SIG-M5 (cell line): ENCODE measurements at places on chromosomes 7 and 10.

DNA sequence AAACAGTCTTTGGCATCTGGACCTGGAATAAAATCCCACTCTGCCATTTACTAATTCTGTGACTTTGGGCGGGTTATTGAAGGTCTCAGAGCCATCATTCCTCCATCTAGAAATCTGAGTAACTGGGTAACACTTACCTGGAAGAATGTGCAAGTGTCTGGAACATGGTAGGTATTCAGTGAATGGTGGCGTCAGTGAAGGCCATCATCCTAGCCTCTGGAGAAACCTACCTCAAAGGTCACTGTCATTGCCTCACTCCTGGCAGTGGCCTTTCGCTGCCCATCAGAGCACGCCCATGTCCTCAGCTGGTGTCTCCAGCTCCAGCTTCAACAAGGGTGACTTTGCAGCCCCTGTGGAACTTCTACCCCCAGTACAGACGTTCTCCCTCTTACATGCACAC is 4.5 kb downstream of the GAL3ST4 start:
- DNase-seq = no peak

DNA sequence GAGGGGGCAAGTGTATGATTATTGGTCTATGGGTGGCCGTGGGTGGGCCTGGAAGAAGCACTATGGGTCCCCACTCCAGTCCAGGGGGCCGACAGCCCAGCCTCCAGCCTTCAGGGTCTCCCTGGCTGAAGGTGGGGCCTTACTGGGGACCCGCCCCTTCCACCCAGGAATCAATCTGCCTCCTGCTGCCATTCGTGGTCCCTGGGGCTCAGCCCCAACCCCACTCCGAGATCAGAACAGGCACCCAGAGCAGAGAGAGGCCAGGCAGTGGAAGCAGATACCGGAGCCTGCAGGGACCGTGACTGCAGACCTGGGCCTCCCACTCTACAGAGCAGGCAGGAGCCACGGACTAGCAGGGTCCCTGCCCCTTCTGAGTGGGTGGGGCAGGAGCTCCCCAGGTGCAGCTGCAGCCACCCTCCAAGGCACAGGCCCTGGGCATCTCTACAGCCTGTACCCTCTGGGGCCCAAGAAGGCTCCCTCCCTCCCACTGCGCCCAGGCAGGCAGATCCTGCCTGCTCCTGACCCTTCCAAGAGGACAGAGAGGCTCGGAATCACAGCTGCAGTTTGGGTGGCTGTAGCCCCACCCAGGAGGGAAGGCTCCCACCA is 13.6 kb upstream of the FOXL3 start:
- DNase-seq = no peak

DNA sequence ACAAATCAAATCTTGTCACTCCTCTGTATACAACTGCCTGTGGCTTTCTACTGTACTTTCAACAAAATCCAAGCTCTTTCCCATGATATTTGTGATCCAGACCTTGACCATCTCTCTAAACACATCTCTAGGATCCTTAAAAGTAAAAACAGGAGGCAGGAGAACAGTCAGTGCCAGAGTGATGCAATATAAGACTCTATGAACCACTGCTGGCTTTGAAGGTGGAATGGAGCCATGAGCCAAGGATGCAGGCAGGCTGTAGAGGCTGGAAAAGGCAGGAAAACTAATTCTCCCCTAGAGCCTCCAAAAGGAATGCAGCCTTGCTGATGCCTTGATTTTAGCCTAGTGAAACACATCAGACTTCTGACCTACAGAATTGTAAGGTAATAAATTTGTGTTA is 45.5 kb upstream of the LRRN3 start:
- DNase-seq = no peak

DNA sequence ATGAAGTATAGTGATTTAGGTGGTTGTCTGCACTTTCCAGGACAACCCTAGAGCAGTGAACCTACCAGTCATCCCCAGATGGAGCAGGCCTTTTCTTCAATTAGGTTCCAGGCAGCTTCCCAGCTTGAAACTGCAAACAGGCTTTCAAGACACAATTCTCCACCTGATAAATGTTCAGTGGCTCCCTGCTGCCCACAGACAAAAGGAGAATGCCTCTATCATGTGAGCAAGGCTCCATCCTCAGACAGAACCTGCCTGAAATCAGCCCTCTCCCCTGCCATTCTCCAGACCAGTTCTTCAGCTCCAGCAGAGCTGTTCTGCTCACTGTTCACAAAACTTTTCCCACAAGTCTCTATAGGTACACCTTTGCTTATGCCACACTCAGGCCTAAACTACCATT is 22.1 kb downstream of the RELN start:
- no peak for DNase-seq

DNA sequence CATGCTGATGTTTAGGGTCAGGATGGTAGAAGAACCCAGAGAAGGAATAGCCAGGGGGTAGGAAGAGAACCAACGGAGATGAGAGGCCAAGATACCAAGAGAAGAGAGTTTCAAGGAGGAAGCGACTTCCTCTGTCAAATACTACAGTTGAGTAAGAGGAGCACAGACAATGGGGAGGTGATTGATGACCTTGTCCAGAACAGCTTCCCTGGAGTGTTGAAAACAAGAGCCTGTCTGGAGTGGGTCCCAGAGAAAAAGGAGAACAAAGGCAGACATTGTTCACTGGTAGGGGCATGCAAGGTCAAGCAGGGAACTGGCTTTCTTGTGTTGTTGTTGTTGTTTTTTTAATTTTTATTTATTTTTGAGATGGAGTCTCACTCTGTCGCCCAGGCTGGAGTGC is 9.6 kb upstream of the TRIM56 start:
- no peak for DNase-seq

DNA sequence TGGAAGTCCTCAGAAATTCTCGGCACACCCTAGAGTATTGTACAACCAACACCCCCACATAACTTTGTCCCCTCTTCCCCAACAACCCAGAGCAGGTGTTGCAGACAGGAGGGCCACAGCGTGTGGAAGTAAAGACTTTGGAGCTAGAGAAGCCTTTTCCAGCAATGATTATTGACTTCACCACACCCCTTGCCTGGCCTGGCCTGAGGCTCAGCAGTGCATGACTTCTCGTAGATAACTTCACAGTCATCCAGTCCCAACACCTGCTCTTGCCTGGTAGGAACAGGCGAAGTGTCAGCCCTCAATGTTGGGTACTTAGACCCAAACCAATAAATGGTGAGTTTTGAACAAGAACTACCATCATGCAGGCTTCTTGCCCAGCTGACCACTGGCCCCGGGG is 36.7 kb downstream of the GOT1 start:
- no peak for DNase-seq

- no peak for DNase-seq
These were observed 36.0 kb upstream of the ABLIM1 start for GRCh38 chr10:114694062-114694461.

DNA sequence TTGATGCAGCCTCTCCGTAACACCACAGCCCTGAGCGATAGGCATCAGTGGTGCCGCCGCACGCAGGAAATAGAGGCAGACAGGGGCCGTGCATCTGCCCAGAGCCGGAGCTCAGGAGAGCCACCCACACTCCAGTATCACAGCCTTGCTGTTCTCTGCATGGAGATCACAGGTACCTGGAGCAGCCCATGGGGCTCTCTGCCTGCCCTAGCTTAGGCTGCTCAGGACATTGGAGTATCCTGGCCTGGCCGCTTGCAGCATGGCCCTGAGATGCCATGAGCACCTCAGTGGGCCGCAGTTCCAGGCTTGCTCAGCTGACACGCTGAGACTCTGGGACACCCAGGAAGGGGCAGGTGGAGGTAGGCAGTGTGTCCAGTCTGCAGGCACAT is 47.0 kb downstream of the ELFN1 start:
- no peak for DNase-seq

- no peak for DNase-seq
These were observed 17.5 kb downstream of the ZNF138 start for GRCh38 chr7:64811767-64812166.

DNA sequence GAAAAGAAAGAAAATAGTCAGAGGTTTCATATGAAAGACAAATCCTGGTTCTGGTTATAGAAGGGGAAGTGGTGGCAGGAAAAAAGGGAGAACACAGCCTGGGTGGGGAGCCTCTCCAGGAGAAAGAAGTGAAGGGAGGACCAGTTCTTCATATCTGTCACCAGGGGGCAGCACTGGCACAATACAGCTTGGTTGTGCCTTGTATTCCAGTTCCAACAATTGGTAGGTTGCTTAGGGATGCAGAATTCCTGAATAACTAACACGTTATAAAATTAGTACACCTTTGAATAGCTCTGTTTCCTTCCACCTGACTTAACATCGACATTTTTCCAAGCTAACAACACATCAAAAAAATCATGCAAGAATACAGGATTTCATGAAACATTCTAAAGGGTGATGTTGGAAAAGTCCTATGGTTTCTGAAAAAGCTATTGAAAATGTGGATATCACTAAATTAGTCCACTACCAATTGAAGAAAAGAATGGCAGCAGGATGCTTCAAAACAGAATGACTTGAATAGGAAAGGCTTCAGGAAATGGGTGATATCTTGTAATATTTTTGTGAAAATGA is 52.9 kb downstream of the CYP26A1 start:
- no peak for DNase-seq

- DNase-seq = no peak
These were observed 23.0 kb upstream of the GRID1 start for GRCh38 chr10:86389441-86390193.

GRCh38 chr7:136131304-136131630 is 154.1 kb upstream of the MTPN start:
- no peak for DNase-seq

DNA sequence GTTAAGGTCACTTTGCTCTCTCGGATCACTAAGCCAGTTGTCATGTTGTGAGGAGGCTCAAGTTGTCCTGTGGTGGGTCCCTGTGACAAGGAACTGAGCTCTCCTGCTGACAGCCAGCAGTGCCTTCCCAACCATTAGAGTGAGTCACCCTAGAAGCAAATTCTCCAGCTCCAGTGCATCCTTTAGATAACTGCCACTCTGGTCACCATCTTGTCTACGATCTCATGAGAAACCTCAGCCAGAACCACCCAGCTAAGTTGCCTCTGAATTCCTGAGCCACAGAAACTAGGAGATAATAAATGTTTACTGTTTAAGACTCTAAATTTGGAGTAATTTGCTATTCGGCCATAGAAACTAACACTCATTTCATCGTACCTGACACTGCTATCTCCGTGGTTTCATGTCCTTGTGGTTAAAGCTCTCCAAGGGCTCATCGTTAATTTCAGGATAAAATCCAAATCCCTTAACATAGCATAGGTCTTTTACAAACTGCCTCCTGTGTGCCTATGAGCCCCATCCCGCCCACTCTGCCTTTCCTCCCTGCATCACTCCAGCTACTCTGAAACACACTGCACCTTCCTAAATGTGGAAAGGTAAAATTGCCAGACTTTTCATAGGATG is 56.5 kb upstream of the WIPF3 start:
- no peak for DNase-seq

DNA sequence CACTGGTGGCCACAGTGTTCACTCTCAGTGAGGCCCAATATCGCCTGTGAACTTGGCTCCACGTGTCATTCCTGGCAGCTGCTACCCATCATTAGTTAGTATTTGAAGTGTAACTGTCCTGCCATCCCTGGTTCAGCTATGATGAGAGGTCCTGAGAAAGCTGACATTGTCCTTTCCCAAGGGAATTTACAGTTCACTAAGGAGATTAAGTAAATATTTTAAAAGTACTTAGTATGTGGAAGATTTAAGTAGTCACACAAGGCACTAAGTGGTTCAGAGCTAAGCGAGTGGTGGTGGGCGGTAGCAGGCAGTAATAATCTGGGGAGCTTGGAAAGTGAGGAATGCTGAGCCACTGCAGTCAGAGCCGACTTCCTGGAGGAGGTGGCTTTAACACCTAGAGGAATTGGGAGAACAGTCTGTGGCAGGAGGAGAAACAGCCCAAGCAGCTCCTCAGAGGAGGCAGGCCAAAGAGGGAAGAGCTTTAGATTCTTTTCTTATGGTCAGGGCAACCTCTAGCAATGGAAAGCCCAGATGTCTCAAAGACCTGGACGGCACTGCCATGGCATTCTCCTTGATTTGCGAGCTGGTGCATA is 519.7 kb downstream of the LRMDA start:
- no peak for DNase-seq

DNA sequence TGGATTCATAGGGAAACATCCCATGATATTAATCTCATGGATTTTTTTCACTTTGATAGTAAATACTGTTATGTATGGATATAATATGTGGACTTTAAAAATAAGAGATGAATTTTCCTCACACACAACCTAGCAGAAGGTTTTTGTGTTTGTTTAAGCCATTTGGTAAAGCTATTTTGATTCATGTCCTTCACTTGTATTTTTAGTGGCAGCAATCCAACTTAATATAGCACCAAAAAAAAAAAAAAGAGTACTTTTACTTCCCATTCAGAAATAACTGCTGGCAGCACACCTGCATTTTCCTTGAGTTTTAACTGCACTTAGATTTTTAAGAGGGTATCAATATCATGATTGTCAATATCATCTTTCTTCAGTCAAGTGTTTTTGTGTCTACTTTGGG is 60.0 kb downstream of the MCMBP start:
- DNase-seq = no peak

- no peak for DNase-seq
These were observed 129.6 kb downstream of the DKK1 start for GRCh38 chr10:52443419-52444388.

GRCh38 chr10:36019749-36020148 is 377.7 kb upstream of the FZD8 start:
- no peak for DNase-seq

GRCh38 chr7:118872568-118872967 is 648.1 kb downstream of the ANKRD7 start:
- DNase-seq = no peak

- DNase-seq = no peak
These were observed 49.5 kb upstream of the TMEM140 start for GRCh38 chr7:135098391-135098790.

- DNase-seq = no peak
These were observed 186.2 kb downstream of the BICC1 start for GRCh38 chr10:58698777-58699356.

DNA sequence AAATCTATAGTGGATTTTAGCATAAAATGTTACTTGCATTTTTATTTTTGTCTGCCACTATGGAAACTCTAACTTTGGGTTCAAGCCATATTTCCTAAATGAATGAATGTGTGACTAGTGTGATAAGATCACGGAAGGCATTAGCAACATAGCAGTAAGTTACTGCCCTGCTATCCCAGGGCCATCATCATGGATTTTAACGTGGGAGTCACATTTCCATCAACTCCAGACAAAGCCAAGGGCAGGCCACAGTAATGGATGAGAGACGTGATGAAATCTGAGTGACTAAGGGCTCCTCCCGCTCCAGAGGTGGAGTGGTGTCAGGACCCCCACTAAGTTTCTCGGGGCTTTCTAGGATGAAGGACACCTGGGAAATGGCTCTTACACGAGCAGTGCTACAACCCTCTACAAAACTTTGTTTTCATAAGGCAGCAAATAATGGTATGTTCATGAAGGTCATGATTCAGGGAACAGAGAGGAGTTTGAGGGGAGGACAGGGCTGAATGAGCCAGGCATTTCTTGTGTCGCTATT is 34.3 kb downstream of the C10orf120 start:
- DNase-seq = no peak
